ENCODE measurements at places on chromosomes 12 and 14.
A peak's percentile ranks its signal among the peaks of the same experiment; 100 is the strongest.

DNA sequence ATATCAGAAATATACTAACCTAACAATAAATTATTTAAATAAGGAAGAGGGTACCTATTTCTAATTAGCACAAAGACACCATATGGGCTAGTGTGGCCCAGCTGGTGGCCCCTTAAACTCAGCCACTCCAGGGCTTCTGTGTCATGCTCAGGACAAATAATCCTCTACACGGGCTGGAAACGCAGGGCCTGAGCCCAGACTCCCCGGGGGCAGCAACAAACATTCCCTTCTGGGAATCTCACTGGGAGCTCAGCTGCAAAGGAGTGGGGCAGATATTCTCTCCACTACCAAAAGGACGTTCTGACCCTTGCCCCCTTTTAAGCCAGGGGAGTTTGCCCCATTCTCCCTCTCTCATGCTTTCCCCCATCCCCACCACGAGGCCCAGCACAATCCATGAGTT lies 43.7 kb upstream of the ELK3 start:
- DNase-seq: no peak

DNA sequence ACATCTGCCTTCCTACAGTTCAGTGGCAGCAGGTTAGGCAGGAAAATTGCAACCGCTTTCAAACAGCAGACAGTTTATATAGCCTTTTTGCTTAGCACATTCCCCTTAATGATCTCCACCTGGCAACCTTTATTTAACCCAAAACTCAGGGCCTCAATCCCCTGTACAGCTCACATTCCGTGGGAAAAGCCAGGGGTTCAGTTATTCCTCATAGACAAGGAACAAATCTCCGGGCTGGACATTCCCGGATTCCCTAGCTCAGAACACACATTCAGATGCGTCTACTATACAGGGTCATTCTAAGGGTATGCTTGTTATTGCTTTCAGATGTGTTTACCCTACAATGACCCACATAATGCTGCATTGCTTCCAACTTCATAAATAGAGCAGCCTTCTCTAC lies 73.8 kb upstream of the DCN start:
- no peak for DNase-seq

DNA sequence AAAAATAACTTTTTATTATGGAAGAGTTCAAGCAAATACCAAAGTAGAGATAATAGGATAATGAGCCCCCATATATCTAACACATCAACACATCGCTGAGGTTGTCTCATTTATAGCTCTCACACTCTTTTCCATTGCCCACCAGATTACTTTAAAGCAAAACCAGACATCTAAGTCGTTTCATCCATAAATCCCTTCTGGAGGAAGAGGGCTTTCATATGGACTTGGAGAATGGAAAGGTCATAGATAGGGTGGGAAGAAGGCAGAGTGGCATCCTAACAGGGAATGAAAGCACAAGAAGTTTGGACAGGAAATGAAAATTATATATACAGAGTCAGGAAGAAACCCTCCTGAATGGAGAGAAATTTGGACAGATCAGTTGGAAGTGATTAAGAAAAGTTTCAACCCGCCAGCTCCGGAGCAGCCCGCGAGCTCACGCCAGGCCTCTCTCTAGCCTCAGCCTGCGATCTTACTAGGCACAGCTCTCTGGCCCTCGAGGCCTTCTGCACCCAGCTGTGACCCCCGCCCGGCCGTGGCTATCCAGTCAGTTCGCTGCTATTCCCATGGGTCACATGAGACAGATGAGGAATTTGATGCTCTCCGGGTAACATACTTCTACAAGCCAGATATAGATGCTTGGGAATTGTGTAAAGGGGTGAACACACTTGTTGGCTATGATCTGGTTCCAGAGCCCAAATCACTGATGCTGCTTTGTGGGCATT lies 48.4 kb upstream of the NID2 start:
- peak; percentile 21 for DNase-seq

GRCh38 chr14:99774556-99775307 lies 18.5 kb upstream of the EML1 start:
- no peak for DNase-seq

DNA sequence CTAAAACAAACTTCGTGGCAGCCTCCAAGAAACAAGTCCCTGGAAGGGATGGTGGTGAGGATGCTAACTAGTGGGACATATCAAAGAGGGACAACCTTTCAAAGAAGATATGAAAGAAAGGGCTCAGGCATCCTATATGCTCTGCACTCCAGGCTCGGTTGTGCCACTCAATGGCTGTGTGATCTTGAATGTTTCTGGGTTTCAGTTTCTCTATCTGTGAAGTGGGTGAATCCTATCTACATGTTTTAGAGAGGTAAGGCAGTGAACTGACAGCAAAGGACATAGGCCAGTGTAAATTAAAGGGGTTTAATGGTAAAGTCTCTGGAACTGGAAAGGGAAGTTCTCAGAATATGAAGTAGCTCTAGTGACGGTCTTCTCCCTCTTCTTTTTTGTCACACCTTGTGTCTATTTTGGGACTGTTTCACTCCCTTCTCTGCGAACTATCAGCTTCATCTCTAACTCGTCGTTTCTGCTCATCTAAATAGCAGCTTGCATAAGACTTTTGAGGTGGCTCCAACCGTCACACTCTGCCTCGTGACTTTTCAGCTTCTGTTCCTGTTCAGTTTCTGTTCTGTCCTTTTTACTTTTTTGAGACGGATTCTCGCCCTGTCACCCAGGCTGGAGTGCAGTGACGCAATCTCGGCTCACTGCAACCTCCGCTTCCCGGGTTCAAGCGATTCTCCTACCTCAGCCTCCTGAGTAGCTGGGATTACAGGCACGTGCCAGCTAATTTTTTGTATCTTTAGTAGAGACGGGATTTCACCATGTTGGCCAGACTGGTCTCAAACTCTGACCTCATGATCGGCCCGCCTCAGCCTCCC lies 273.6 kb downstream of the SUDS3 start:
- DNase-seq: no peak

DNA sequence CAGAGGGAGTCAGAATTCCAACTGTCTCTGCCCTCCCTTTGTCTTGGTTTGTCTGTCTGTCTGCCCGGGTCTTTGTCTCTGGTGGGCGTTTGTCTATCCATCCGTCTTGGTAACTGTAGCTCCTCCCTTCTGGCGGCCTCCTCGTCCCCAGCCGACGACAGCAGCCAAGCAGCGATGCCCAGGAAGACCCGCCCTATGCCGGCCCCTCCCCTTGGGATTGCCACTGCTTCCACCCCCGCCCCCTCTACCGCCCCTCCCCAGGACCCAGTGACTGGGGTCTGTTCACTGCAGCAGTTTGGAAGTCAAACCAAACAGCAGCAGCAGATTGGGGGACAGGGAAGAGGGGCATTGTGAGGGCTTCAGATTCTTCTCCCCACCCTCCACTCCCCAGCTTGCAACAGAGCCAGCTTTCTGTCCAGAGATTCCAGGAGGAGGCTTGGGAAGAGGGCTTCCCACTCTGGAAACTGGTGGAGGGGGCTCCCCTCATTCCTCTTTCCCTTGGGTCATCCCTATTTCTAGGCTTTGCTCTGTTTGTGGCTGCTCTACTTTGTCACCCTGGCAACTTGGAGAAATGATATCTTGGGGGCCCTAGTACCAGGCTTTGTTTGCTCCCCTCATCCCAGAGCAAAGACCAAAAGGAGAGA lies 2.4 kb upstream of the RARG start:
- DNase-seq: no peak

DNA sequence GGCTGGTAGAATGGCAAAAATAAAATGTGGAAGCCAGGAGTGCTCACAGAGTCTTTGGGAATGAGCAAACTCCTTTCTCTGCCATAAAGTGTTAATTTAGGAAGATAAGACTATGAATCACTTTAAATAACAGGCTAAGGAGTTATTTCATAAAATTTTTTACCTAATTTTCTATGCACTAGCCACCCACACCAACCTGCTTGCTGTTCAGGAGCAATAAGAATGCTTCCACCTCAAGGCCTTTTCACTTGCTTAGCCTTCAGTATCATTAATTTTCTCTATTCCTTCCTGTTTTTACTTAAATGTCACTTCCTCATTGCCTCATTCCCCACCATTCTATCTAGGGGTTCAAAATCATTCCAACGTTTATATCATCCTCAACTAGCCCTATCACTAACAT lies 326.8 kb downstream of the CCER1 start:
- no peak for DNase-seq

DNA sequence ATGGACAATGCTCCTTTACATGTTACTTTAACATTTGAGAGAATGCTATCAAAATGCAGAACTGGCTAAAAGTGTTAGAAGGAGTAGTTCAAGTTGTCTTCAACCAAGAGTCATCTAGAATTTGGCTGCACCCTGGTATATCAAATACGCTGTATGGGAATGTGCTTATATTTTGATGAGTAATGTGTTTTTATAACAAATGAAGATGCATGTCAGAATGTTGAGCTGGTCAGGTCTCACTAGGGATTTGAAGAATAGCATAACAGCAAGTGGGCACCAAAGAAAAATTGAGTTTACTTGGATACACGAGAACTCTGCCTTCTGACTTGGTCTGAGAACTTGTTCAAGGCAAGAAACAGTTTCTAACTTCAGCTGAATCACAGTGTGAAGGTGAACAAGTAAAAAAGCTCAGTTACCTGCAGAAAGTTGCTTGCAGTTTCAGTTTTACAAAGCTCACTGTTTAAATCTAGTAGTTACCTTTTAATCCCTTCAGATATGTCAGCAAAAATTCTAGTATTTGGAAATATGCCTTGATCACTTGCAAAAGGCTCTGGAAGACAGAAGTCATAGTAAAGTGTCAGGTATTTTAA lies 82.3 kb downstream of the PDE3A start:
- DNase-seq: no peak

Measured in AG04449 (cell line).